T-helper 17 cell (primary cell): ENCODE measurements at places on chromosomes 6 and 20.

DNA sequence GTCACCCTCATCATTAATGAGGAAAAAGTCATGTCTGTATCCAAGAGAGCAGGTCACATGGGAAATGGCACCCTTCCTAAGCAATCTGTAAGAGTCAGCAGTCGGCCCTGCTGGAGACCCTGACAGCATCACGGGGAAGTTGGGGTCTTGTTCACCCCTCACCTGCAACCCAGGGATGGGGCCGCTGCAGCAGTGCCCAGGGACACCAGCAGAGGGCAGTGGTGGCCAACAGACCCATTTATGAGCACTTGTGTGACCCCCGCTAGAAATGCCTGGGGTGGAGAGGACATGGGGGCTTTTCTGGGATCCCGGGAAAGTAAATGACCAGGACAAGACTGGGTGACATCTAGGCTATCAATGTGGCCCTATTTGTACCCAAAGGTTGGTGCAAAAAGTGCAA, 35.9 kb downstream of the ANKRD60 start:
- H3K4me1 ChIP-seq, result peaks cover 2% of the 10 kb centered on the region
- peaks cover 2% of the 10 kb centered on the region for H3K36me3 ChIP-seq
- no peak overlapping the region for H3K27ac ChIP-seq
- peak; percentile 21 for DNase-seq
- peaks cover 35% of the 10 kb centered on the region for H3K27me3 ChIP-seq

DNA sequence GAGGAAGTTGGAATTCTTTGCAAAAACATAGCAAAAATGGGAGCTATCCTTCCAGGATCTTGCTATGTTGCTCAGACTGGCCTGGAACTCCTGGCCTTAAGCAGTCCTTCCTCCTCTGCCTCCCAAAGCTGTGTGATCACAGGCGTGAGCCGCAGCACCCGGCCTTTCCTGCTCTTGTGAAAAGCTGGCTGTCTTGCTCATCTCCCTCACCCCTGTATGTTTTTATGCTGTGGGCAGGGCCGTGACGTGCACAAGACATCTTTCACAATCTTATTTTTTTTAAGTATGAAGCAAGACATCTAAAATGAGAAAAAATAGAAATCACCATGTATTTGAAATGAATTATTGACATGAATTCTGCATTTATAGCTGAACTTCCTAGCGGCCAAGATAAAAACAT, 110.4 kb downstream of the SAMD5 start:
- H3K27me3 ChIP-seq, result no peaks in the 10 kb centered on the region
- no peaks in the 10 kb centered on the region for H3K4me1 ChIP-seq
- DNase-seq, result no peak

DNA sequence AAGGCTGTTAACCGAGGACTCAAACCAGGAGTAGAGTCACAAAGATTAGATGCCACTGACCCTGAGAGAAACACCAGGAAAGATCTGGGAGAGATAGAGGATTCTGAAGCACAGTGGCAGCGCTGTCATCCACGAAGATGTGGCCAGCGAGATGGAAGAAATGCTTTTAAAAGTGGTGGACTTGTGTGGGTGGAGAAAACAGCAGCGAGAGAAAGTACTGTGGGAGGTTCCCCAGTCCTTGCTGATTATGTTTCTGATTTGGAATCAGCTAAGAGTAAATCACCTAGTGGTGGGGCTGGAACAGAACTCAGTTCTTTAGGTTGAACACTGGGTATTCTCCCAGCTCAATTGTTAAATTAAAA, 435 bp upstream of the ZNF322 start:
- peaks cover 42% of the 10 kb centered on the region for H3K27me3 ChIP-seq
- peak overlapping the region; percentile 92 for H3K4me3 ChIP-seq
- H3K4me1 ChIP-seq, result peaks cover 29% of the 10 kb centered on the region
- peak overlapping the region; percentile 79 for H3K27ac ChIP-seq
- no peak for DNase-seq

- H3K36me3 ChIP-seq, result peaks cover 18% of the 10 kb centered on the region
- no peak overlapping the region for H3K27ac ChIP-seq
- H3K4me3 ChIP-seq, result no peak overlapping the region
- H3K4me1 ChIP-seq, result peaks cover 29% of the 10 kb centered on the region
- no peaks in the 10 kb centered on the region for H3K27me3 ChIP-seq
Observed at GRCh38 chr20:37729909-37730308, 36.1 kb downstream of the CTNNBL1 start.

DNA sequence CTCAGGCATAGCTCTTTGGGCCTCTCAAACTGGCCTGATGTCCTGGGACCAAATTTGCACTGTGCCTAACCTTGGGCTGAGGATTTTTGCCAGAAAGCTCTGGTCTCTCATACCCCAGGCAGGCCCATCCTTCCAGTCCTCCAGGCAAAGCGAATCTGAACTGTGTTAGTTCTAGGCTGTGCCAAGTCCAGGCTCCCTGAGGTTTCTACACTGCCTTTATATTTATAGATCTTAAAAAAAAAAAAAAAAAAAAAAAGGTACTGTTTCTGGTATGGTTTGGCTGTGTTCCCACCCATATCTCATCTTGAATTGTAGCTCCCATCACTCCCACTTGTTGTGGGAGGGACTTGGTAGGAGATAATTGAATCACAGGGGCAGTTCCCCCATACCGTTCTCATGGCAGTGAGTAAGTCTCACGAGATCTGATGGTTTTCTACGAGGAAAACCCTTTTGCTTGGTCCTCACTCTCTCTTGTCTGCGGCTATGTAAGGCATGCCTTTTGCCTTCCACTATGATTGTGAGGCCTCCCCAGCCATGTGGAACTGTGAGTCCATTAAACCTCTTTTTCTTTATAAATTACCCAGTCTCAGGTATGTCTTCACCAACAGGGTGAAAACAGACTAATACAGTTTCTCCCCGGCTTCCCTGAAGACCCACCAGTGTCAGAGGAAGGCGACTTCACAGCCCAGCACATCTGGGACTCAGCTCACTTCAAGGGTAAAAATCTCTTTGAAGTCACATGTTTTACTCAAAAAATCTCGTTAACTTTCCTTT, 39.0 kb upstream of the TBXT start:
- no peak for DNase-seq
- H3K4me1 ChIP-seq, result no peaks in the 10 kb centered on the region
- H3K27ac ChIP-seq, result no peak overlapping the region
- H3K36me3 ChIP-seq, result no peaks in the 10 kb centered on the region
- peaks cover 58% of the 10 kb centered on the region for H3K27me3 ChIP-seq

DNA sequence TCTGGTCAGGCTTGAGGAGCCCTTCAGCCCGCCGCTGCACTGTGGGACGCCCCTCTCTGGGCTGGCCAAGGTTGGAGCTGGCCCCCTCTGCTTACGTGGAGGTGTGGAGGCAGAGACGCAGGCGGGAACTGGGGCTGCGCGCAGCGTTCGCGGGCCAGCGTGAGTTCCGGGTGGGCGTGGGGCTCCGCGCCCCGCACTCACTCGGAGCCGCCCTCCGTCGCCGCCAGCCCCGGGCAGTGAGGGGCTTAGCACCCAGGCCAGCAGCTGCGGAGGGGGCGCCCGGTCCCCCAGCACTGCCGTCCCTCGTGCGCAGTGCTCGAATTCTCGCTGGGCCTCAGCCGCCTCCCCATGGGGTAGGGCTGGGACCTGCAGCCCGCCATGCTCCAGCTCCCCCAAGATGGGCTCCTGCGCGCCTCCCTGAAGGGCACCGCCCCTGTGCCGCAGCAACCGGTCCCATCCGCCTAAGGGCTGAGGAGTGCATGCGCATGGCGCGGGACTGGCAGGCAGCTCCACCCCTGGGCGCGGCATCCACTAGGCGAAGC, 695.9 kb downstream of the EPHA7 start:
- H3K27me3 ChIP-seq, result no peaks in the 10 kb centered on the region
- no peak overlapping the region for H3K27ac ChIP-seq
- no peak overlapping the region for H3K4me3 ChIP-seq
- DNase-seq, result no peak
- H3K4me1 ChIP-seq, result no peaks in the 10 kb centered on the region
